ENCODE measurements at places on chromosomes 1 and 21.

GRCh38 chr1:86858524-86859261 lies 55.2 kb downstream of the SELENOF start:
- no peak for DNase-seq

DNA sequence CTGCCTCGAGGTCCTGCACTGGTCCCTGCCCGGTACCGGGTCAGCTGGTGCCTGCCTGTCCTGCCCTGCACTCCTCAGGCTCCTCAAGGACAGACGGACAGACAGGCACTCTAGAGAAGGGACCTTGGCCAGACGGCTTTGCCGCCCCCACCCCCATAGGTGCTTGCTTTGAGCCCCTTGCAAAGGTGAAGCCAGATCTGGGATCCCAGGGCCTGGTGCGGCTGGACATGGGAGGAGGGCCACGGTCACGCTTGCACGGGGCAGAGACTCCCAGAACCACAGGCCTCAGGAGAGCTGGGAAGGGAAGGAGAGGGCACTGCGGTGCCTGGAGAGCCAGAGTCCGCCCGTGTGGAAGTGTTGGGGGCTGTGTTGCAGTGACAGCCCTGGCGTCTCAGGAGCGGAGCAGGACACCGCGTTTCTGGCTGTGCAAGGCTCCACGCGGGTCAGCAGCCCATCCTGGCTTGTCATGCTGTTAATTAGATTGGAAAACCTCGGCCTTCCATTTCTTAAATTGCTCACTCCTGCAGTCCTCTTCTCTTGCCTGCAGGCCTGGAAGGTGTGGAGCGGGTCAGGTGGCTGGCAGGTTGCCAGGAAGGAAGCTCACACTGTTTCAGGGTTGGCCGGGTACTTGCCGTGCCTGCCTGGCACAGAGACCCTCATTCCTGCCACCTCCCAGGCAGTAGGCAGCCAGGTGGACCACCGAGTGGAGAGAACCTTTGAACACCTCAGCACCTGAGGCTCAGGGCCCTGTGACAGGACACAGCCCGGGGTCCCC lies 16.3 kb downstream of the COL18A1 start:
- no peak for DNase-seq

- DNase-seq: no peak
These were observed 233.3 kb downstream of the BRINP3 start for GRCh38 chr1:190244406-190244805.

GRCh38 chr1:109759513-109760334 lies 4.0 kb downstream of the EPS8L3 start:
- DNase-seq: no peak

DNA sequence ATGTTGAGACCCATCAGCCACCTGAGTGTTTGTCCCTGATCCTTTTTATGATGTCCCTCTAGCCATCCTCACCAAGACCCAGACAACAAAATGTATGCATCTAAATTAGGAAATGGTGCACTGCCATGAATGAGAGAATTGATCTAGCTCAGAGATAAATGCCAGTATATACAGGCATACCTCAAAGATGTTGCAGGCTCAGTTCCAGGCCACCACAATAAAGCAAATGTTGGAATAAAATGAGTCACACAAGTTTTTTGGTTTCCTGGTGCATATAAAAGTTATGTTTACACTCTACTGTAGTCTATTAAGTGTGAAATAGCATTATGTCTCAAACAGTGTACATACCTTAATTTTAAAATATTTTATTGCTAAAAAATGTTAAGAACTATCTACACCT lies 63.9 kb downstream of the CHIA start:
- DNase-seq: no peak

DNA sequence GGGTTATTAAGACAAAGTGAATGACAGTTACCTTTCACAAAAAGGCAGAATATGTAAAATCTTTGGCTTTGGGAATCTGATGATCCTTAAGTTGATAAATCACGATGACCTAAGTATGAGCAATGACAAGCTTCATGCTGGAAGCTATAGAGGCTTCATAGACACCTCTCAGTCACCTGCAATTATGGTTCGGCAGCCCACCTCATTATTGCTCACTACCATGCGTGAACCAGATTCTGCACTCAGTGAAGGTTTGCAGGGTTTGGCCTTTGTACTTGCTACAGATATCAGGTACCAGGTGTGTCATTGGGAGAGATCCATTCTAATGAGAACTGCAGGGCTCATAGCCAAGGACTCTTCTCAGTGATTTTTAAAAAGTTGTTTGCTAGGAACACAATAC lies 163.5 kb downstream of the KCTD3 start:
- no peak for DNase-seq

- no peak for DNase-seq
These were observed 6.2 kb upstream of the TEX50 start for GRCh38 chr1:173628888-173629287.

DNA sequence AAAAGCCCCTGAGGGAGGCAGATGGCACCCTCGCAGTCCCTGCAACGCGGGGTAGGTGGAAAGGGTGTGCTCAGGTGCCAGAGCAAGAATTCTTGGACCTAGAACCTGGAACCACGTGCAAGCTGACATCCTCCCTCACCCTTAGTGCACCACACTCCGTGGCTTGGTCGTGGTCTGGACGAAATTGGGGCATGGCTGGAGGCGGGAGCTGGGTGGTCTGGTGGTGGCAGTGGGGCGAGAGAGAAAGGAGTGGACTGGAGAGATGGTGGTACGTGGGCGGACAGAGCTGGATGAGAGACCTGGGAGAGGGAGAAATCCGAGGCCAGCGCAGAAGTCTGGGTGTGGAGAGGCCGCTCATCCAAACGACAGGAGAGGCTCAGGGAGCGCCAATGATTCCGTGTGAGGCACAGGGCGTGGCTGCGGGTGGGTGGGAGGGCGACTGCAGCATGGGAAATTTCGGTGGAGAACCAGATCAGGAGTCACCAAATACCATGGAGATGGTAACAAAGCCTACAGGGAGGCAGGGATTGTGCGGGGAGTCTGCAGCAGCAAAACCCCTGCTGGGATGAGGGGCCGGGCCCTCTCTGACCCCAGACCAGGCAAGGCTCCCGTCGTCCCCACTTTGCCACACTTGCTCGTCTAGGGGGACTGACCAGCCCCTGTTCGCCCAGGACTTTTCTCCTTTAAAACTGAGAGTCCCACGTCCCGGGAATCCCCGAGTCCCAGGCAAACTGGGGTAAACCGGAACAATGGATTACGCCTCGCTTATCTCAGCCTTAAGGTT lies 31.9 kb downstream of the CDCP2 start:
- DNase-seq: no peak

- DNase-seq: no peak
These were observed 14.0 kb upstream of the ZC3H11B start for GRCh38 chr1:219626865-219627264.

GRCh38 chr1:245648749-245649522 lies 494.2 kb downstream of the KIF26B start:
- no peak for DNase-seq

- no peak for DNase-seq
These were observed 21.2 kb downstream of the ALDH4A1 start for GRCh38 chr1:18881164-18881563.

- no peak for DNase-seq
These were observed 884 bp upstream of the LRRC8C start for GRCh38 chr1:89631816-89632656.

- no peak for DNase-seq
These were observed 18.4 kb upstream of the FOXO6 start for GRCh38 chr1:41342774-41343355.

GRCh38 chr1:227127891-227128290 lies 187.8 kb downstream of the COQ8A start:
- DNase-seq: no peak
